ENCODE measurements at places on chromosomes 7 and 10.

GRCh38 chr10:54900584-54900983, 99.6 kb upstream of the PCDH15 start:
- no peak for DNase-seq

DNA sequence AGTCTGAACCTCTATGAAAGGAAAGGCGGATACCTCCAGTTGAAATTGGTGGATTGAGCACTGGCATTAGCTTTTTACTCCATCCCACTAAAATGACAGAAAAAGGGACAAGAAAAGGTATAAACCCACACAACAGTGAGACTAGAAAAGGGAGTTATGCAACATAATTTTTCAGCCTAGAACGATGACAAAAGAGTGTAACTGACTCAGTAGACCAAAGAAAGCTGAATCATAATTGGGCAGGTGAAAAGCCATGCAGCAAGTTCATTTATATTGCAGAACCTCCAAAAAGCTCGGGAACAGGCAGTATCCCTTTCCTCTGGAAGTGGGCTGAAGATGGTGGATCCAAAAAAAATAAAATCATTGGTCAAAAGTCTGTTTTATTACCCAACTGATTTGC, 30.5 kb upstream of the ZCCHC24 start:
- no peak for DNase-seq

GRCh38 chr7:42953994-42954393, 21.8 kb downstream of the MRPL32 start:
- no peak for DNase-seq

- DNase-seq: no peak
Measured at GRCh38 chr7:1675036-1675671, 5.1 kb downstream of the ELFN1 start.

GRCh38 chr10:23606456-23606855, 167.6 kb downstream of the OTUD1 start:
- DNase-seq: no peak

- no peak for DNase-seq
Measured at GRCh38 chr10:71447676-71448075, 51.0 kb downstream of the CDH23 start.

DNA sequence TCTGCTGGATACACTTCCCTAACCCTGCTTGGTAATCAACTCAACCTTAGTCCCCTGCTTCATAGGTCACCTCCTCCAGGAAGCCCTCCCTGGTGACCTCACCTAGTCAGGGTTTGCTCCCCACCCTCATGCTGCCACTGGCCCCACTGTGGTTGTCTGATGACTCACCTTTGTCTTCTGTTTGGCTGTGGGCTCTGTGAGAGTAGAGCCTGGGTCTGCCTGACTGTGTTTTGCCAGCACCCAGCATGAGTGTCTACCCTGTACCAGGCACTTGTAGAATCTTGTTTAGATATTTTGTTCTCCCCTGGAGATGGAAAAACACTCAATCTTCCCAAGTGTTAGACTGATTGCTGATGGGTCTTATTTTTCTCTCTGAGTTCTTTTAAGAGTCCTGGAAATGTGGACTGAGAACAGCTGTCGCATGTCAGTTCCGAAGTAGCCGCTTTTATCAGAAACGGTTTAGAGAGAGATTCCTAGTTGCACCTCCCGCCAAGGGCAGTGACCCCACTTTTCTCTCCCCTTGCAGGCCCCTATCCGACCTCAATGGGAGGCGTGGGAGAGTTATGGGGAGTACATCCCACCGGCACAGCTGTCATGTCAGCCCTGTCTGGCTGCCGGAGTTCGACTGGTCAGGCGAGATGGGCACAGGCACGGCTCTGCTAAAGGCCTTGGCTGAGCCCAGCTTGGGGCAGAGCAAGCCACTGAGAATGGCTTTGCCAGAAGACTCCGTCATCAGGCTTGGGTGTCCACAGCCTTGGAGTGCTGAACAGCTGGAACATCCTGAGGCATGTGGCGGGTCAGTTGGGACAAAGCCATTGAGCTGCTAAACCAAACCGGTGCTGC, 134.3 kb downstream of the GRK5 start:
- no peak for DNase-seq

GRCh38 chr7:138245216-138245615, 169.0 kb downstream of the AKR1D1 start:
- no peak for DNase-seq

- no peak for DNase-seq
Measured at GRCh38 chr10:132632091-132632561, 94.5 kb downstream of the INPP5A start.

- no peak for DNase-seq
Measured at GRCh38 chr7:75991531-75992082, 2.8 kb downstream of the TMEM120A start.

GRCh38 chr7:141700296-141700847, 1.6 kb downstream of the DENND11 start:
- DNase-seq: no peak

- no peak for DNase-seq
Measured at GRCh38 chr7:22622116-22622785, 104.7 kb upstream of the IL6 start.

GRCh38 chr7:112015146-112015545, 191.1 kb downstream of the DOCK4 start:
- no peak for DNase-seq

DNA sequence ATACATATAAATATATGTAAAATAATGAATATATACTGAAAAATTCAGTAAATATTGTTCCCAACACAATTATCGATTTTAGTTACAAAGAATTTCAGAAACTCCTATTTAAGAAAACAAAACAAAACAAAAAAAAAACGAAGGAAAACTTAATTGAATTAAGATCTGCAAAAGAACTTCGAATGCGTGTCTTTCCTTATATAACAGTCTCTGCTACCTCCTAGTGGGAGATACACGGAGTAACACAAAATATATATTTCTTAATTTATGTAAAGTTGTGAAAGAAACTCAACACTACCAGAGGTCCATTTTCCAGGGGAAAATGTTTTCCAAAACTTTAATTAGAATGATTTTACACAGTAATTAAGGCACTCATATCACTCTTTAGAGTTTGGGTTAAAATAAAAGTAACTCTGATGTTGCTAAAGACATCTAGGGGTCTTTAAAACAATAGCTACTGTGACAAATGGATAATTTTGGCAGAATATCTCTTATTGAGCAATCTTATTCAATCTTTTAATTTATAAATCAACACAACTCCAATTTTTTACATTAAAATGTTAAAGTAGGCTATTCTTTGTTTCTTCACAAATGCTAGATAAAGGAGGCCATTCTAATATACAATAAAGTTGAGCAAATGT, 41.6 kb downstream of the NEBL start:
- DNase-seq: no peak

GRCh38 chr7:77498659-77499379, 38.3 kb upstream of the PTPN12 start:
- no peak for DNase-seq

DNA sequence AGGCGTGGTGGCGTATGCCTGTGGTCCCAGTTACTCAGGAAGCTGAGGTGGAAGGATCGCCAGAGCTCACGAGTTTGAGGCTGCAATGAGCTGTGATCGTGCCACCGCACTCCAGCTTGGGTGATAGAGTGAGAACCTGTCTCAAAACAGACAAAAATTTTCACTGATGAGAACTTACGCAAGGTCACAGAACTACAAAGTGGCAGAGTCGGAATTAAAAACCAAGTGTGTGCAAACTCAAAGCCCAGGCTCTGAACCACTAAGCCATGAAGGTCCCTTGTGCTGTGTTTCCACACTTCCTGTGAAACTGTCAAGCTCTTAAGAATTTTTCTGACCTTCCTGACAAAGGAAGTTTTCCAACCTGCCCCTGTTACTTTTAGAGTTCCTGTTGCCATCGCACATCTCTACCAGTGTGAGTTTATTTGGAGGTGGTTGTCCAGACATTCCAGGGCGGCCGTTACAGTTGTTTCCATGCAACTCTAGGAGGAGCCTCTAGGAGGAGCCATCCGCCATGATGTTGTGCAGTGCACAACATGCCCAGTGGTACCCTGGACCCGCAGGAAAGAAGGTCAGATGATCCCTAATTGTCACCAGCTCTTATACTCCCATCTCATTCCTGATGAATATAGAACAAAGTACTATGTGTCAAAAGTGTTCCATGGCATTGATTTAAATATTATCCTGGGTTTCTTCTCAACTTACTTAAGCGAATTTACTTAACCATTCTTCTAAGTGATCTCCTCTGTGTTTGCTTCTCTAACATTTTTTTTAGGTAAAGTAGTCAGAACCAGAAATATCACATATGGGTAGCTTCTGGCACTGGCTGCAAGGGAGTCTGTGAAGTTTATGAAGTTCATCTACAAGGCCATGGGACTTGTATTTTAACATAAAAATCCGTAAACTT, 49.0 kb upstream of the LYZL1 start:
- no peak for DNase-seq

DNA sequence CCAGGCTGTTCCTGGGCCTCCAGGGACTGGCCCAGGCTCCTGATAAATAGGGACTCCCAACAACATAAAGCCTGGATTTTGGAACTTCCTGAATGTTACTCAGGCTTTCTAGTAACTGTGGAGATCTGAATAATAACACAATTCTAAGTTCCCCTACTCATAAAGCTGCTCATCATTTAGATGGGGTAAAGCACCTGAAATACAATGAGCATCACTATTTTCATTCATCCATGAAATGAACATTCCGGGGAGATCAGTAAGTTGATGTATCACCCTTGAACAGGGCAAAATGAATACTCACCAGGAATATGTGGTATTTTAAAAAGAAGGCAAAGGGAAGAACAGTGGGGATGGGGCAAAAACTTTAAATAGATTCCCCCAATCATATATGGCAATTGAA, 48.3 kb upstream of the ATRNL1 start:
- no peak for DNase-seq

DNA sequence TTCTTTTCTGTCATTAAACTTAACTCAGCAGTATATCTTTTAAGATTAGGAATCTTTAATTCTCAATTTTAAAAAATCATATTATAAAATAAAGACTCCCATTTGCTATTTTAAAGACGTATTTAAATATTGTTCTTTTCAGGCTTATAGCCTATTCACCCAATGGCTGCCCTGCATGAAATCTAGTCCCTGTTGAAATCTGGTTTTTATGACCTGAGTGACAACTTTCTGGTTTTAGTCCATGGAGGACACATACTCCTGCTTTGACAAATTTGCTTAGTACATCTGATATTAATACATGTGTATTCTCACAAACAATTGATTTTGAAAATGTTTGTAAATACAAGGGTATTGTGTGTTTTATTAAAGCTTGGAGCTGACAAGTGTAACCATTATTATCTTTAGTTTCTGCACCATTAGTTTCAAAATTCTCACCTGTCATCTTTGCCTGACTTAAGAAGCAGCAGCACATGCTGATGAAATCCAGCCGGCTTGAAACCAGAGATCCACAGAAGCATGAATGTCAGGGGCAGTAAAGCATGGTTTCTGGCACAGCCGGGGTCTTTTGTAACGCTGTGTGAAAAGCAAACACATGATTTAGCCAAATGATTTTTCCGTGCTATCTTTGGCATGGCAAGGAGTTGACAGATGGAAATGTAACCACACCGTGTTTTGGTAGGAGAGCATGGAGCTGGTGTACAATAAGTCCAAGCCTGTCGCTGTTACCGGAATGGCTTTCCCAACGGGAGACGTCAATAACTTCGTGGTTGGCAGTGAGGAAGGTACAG, 262.8 kb downstream of the DYNC1I1 start:
- DNase-seq: no peak

DNA sequence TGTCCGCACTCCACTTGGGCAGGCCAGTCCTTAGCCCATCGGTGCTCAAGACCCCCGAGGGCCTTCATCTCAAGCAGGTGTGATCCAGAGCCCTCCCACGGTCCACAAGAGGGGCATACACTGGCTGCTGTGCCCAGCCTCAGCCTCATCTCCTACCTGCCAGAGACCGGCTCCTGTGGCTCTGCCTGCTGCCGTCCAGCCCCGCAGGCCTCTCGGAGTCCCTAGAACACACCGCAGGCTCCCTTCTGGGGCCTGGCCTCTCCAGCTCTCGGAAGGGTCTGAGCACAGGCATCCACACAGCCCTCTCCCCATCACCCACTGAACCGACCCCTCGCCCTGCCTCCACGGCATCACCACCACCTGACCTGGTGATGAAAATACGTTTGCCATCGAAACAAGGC, 147.4 kb downstream of the PRKAG2 start:
- DNase-seq: no peak

GRCh38 chr7:155778349-155778748, 33.9 kb downstream of the SHH start:
- no peak for DNase-seq

DNA sequence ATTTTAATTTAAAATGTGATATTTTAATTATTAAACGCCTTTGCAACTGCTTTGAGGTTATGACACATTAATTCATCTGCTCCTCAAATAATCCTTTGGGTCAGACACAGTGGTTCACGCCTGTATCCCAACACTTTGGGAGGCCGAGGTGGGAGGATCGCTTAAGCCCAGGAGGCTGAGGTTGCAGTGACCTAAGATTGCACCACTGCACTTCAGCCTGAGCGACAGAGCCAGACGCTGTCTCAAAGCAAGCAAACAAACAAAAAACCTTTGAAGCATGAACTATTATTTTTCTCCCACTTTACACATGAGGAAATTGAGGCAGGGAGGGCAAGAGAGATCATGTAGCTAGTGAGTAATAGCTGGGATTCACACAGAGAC, 1.5 kb upstream of the POLD2 start:
- DNase-seq: no peak

GRCh38 chr7:6430271-6430940, 17.3 kb downstream of the DAGLB start:
- no peak for DNase-seq

- no peak for DNase-seq
Measured at GRCh38 chr7:119271147-119271779, 1001.7 kb upstream of the KCND2 start.

- DNase-seq: no peak
Measured at GRCh38 chr10:14583252-14583651, 191.4 kb downstream of the FAM107B start.

DNA sequence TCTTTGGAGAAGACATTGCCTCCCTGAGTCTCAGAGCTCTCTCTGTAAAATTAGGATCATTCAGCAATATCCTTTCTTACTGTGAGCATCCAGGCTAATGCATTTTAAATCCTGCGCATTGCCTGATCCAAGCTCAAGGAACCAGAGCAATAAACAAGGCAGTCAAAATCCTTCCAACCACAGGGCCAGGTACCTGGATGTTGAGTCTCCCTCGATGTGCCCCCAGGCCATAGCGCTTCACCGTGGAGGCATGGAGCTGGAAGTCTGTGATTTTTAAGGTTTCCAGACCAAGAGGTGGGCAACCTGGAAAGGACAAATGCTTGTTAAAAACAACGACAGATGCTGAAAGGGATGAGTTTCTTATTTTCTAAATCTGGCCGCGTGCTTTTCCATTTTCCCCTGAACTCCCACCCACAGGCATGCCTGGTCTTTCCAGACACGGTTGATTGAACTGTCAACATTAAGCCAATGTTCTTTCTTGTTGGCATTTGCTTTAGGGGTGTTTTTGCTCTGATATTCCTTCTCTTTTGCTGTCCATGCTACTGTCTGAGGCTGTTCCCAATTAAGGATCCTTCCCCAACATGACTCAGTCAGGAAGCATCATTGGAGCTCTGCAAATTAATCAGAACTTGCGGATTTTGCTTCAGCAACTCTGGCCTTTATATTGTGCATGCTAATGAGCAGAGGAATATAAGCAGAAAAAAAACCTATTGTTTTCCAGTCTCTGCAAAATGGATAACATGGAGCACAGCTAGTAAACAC, 29.0 kb downstream of the CPXM2 start:
- no peak for DNase-seq

GRCh38 chr10:111954386-111954785, 229.2 kb downstream of the GPAM start:
- no peak for DNase-seq

Data from HFF-Myc (cell line).